ENCODE measurements at places on chromosomes 5 and 9.

- no peak for DNase-seq
Observed at GRCh38 chr9:134374301-134375010, 48.2 kb downstream of the RXRA start.

DNA sequence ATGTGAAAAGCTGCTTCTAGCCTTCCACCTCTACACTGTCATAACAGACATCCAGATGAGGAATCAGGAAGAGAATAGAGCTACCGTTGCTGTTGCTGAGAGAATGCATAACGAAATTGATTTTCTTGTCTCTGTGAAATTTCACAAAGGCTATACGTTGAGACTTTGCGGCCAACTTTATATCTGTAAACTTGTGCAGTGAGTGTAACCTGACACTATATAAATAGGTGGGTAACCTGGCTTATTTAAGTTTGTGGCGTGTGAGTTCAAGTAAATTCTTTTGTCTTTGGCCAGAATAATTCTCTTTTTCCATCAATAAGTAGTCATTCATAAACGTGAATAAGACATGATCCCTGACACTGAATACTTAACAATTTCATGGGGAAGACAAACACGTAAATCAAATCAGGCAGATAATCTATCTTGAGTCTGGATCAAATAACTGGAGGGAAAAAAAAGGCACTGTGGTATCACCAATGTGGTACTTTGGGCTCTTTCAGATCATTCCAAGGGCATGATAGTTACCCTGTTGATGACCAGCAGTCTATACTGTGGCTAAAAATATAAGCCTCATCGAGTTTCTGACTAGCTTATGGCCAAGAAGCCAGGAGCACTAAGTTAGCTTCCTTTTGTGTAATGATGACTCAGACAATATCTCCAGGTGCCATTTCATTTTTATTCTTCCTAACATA is 98.2 kb upstream of the RASA1 start:
- no peak for DNase-seq

DNA sequence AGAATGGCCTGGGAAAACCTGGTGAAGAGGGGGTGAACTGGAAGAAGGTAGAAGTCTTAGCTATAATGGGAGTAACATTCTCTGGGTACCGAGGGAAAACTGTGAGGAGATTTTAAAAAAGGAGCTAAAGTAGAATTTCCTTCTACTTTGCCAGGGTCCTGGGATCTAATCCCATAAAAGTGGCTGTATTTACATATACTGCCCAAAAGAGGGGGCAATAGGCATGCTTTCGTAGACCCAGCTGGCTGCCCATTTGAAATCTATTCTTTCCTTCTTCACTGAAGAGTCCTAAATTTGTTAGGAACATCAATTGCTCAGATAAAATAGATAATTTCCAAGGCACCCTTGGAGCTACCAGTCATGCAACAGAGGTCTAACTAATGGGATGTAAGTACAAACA is 159.2 kb downstream of the CDC42SE2 start:
- no peak for DNase-seq

GRCh38 chr9:95506428-95506677 is 10.4 kb downstream of the PTCH1 start:
- DNase-seq = no peak

- DNase-seq = no peak
Observed at GRCh38 chr9:19303216-19303615, 72.7 kb downstream of the DENND4C start.

DNA sequence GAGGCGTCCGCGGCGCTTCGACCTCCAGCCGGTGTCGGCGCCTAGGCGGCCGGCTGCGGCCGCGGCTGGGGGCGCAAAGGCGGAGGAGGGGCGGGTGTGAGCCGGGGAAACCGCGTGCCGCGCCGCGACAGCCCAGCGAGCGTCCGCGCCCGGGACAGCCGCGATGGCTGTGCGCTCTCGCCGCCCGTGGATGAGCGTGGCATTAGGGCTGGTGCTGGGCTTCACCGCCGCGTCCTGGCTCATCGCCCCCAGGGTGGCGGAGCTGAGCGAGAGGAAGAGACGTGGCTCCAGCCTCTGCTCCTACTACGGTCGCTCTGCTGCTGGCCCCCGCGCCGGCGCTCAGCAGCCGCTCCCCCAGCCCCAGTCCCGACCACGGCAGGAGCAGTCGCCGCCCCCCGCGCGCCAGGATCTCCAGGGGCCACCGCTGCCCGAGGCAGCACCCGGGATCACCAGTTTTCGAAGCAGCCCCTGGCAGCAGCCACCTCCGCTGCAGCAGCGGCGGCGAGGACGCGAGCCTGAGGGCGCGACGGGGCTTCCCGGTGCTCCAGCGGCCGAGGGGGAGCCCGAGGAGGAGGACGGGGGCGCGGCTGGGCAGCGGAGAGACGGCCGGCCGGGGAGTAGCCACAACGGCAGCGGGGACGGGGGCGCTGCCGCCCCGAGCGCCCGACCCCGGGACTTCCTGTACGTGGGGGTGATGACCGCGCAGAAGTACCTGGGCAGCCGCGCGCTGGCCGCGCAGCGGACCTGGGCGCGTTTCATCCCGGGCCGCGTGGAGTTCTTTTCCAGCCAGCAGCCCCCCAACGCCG is 605 bp downstream of the CHSY3 start:
- no peak for DNase-seq

DNA sequence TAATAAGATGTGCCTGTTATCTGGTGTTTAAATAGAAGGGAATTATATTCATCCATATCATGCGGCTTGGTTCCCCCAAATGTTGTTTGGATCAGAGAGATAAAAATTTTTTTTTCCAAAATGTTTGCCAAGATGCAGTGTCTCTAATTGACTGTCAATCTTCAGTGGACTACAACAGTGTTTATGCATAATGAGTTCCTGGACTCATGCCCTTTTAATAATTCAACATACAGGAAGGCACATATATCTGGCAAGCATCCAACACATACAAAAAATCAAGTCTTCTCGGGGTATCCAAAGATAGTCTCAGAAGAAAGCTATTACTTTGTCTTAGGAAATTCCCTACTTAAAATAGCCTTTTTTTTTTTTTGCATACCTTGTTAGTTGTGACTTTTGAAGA is 1534.7 kb downstream of the EFNA5 start:
- no peak for DNase-seq

DNA sequence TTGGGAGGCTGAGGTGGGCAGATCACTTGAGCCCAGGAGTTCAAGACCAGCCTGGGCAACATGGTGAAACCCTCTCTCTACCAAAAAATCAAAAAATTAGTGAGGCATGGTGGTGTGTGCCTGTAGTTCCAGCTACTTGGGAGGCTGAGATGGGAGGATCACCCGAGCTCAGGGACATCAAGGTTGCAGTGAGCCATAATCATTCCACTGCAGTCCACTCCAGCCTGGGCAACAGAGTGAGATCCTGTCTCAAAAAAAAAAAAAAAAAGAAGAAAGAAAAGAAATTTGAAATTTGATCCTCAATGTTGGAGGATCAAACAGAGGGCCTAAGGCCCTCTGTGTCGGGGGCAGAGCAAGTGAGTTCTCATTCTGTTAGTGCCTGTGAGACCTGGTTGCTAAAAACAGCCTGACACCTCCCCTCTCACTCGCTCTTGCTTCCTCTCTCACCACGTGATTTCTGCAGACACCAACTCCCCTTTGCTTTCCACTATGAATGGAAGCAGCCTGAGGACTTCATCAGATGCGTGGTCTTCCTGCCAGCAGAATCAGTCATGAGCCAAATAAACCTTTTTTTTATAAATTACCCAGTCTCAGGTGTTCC is 8.4 kb upstream of the GOLPH3 start:
- DNase-seq = no peak

GRCh38 chr5:58149345-58149744 is 310.5 kb downstream of the PLK2 start:
- DNase-seq = no peak

DNA sequence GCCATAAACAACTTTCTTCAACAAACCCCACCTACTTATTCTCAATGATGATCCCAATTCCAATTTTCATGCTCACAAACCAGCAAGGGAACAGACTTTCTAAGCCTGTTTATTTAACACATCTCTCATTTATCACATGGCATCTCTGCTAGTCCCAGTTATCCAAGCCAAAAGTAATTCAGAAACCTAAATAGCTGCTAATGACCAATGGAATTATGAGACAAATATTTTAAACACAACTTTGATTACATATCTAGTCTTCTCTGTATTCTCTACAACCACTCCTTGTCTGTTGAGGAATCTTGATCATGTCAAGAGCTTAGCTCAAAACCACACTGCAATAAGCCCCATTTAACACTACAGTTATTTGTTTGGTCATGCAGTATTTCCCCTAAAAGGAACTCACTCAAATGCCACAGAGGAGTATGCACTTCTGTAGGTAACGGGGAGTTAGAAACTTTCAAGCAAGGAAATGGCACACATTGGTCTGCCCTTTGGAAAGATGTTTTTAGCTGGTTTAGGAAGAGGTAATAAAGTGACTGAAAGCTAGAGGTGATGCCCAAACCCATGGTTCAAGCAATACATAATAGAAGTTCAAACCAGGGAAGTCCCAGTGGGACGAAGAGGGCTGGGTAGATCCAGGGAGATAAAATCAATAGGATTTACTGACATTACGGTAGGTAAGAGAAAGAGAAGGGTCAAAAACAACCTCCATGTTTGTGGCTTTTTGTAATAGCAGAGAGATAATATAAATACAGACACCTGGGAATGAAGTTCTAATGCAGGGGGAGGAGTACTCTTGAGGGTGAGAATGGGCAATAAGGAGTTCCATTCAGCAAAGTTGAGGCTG is 42.1 kb upstream of the HTR4 start:
- no peak for DNase-seq

- DNase-seq = no peak
Observed at GRCh38 chr9:129785866-129786265, 17.1 kb upstream of the TOR1B start.

- DNase-seq = no peak
Observed at GRCh38 chr5:43017428-43017815, 22.7 kb downstream of the ANXA2R start.

DNA sequence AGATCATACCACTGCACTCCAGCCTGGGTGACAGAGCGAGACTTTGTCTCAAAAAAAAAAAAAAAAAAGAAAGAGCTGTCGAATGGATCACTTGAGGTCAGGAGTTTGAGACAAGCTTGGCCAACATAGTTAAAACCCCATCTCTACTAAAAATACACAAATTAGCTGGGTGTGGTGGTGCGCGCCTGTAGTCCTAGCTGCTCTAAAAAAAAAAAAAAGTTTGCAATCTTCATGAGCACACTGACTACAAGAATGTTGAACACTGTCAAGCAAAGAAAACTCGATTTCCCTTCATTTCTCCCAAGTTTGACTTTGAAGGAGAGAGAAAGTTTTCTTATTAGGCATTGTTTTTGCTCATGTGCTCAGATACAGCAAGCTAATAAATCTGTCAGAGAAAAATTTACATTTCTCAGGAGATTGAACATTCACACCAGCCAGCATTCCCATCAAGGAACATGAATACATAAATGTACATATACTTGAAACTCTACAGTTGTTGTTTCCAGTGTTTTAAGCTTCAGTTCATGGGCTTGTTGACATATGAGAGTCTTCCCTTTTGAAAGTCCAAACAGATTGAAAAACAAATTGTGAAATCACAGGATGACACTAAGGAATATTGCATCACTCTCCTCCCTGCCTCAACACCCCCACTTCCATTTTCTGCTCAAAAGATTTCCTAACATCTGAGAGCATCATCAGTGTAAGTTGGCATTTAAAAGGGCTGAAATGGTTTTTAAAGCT is 81.8 kb downstream of the ARRDC3 start:
- no peak for DNase-seq

DNA sequence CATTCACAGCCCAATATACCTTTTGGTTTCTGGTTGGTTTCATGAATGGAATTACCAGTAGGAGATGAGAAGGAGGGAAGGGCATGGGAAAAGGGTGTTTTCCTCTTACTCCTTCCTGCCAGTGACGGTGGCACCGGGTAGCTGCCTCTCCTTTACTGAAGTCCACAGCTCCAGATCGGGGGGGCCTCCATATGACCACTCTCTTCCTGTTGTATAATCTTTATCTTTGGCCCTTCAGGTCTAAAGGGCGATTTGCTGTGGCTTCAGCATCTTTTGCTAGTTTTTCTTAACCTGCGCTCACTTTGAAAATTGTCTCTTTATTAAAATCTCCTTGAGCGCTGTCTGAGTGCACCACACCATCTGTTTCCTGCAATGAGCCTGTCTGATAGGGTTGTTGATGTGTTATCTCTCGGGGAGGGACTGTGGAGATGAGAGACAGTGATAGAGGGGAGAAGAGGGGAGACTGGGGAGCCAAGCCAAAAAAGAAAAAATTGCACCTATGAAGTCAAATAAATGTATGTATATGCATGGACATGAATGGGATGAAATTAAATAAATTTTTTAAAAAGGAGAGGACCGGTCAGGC is 449.3 kb upstream of the KLF4 start:
- DNase-seq = no peak

DNA sequence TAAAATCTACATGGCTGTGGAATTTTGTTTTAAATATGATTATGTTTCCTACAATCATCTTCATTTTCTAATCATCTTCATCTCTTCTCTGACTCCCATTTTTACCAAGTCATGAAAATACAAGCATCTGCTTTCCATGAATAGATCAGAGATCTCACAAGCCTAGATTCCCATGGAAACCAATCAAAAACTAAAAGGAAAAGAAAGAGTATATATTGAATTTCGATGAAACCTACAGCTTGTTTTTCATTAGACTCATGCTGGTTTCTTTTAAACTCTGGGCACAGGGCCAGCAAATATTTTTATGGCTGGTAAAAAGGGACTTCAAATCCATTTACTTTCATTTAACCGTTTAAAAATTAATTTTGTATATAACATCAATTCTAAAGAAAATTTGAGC is 51.2 kb downstream of the INVS start:
- no peak for DNase-seq

- DNase-seq = no peak
Observed at GRCh38 chr5:135208903-135209721, 175.1 kb upstream of the PITX1 start.

- DNase-seq = no peak
Observed at GRCh38 chr5:39059064-39059463, 15.1 kb downstream of the RICTOR start.

DNA sequence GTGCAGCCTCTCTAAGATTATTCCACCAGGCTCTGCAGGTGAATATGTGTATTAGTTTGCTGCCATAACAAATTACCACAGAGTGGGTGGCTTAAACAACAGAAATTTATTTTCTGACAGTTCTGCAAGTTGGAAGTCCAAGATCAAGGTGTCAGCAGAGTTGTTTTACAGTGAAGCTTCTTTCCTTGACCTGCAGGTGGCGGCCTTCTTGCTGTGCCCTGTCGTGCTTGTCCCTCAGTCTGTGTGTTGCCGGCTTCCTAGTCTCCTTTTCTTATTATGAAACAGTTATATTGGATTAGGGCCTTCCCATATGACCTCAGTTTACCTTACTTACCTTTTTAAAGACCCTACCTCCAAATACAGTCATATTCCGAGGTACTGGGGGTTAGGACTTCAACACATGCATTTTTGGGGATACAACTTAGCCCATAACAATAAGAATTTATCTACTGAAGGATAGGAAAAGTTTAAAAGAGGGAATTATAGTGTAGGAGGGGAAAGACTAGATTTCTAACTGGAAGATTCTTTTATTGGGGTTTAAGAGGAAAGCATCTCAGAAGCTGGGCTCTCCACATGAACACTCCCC is 97.4 kb downstream of the OSTF1 start:
- no peak for DNase-seq

GRCh38 chr5:43572357-43572756 is 15.5 kb upstream of the PAIP1 start:
- DNase-seq = no peak

GRCh38 chr9:80070071-80070742 is 498.4 kb downstream of the TLE4 start:
- DNase-seq = no peak

GRCh38 chr5:9347541-9348295 is 198.2 kb downstream of the SEMA5A start:
- no peak for DNase-seq

- DNase-seq = no peak
Observed at GRCh38 chr5:161548487-161549094, 2.1 kb upstream of the GABRB2 start.

GRCh38 chr5:164235300-164235891 is 730.0 kb downstream of the MAT2B start:
- no peak for DNase-seq

Data from esophagus squamous epithelium (tissue), 5 donors.